ENCODE measurements at places on chromosomes 3 and 15.

DNA sequence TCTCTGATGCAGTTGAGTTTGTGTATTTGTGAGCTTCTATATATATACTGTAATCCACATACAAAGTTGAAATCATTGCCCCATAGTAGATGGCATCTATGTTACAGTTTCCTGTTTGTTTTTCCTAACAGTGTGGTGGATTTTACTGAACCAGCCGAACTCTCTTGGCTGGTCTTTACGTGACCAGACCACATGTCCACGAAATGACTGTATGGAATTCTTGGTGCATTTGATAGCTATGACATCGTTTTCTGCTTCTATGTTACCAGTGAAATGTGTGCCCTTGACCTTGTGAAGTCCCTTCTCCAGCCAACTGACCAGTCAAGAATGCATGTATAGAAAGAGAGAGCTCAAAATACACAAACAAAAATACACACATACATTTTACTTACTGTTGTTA lies 1.8 kb downstream of the KCNMB2 start:
- DNase-seq: no peak

DNA sequence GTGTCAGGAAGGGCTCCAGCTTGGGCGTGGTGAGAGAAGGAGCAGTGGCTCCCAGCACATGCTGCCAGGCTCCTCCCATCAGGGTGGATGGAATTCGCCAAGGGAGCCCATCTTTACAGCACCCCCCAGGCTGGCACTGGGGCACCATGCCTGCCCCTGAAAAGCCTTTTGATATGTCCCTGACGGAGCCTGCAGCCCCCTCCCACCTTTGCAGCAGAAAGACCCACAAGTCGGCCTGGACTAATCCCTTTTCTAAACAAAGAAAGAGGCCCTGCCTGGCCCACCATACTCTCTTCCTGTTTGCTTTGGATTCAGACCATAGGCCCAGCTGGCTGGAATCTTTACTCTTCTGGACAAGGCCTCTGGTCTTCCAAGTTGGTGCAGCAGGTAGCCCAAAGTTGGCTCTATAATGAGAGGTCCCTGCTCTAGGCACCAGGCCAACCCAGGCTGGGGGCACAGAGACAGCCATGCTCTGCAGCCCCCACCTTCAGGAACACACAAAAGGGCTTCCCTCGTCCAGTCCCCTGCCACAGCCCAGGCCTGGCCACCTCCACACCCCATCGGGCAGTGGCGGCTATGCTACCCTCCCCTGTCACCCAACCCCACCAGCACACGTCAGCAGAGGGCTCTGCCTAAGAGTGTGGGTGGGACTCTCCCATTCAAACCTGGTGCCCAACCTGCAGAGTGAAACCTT lies 5.4 kb downstream of the ANPEP start:
- no peak for DNase-seq

GRCh38 chr15:81480645-81481053 lies 106.6 kb upstream of the TMC3 start:
- no peak for DNase-seq

- no peak for DNase-seq
Measured at GRCh38 chr3:95565502-95565901, 1248.9 kb upstream of the EPHA6 start.

- no peak for DNase-seq
Measured at GRCh38 chr15:78265752-78266224, 1.4 kb downstream of the DNAJA4 start.

- no peak for DNase-seq
Measured at GRCh38 chr3:18417904-18418572, 7.1 kb downstream of the SATB1 start.

GRCh38 chr3:317012-317411 lies 120.4 kb downstream of the CHL1 start:
- DNase-seq: no peak

DNA sequence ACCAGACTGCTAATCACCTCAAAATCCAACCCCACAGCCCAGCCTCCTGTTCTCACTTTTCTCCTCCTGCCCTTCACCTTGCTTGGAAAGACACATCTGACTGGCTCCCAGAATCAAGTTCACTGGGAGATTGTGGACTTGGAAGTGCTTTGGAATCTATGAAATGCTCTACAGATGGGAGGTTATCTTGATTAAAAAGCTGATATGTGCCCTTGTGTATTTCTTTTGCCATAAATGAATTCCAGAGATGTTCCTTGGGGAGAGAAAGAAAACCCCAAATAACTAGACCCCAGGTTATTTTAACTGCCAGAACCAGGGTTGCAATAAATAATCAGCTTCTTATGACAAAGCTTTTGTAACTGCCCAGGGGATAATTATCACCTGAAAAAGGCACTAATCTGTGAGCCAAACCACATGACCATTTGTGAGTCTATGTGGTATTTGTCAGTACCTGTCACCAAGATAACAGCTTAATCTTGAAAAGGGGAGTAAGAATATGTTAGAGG lies 21.7 kb upstream of the ARHGEF3 start:
- DNase-seq: no peak

DNA sequence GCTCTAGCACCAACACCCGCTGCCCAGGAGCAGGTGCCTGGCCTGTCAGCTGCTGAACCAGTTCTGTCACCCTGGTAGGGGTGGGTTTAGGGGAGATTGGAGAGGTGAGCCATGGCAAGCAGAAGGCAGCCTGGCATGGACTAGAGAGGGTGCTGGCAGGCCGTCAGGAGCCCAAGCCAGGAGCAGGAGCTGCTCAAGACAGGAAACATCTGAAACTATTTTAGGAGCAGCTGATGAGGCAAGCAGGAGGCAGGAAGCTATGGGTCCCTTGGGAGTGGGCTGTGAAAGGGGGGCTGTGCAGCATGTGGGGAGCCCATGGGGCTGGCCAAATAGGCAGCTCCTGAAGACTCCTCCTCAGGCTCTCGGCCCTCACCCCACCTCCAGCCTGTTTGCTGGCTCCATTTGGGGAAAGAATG lies 2.3 kb downstream of the INKA1 start:
- no peak for DNase-seq

- DNase-seq: no peak
Measured at GRCh38 chr15:26598704-26599103, 174.2 kb downstream of the GABRB3 start.

DNA sequence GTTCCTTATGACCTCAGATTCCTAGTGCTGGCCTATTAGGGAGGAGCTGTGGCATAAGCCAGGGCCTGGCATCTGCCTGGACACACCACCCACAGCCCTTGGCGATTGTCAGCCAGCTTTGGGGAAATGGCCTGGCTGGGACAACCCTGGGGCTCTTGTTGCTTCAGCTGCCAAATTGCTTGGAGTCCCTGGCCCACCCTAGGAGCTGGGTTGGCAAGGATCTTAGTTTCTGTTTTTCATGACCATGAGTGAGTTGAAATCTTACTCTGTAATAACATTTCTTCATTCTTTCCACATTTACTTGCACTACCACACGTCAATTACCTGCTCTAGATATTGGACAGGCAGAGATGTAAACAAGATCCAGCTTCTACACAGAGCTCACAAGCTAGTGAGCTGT lies 1.9 kb upstream of the MYZAP start:
- no peak for DNase-seq

DNA sequence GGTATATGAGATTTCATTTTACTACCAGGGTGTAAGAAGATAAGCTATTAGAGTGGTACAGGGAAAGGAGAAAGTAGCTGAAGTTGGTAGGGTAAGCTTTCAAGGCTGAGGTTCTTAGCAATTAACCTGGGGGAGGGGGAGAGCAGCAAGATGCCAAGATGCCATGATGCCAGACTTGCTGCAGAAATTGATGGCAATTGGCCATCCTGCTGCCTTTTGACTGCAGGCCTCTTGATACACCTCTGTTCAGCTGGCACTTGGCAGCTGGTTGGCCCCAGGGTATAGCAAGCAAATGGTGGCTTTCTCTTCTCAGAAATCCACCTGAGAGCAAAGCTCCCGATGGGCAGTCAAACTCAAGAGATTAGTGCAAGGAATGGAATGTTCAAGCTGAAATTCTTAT lies 21.4 kb upstream of the DPH6 start:
- DNase-seq: no peak

DNA sequence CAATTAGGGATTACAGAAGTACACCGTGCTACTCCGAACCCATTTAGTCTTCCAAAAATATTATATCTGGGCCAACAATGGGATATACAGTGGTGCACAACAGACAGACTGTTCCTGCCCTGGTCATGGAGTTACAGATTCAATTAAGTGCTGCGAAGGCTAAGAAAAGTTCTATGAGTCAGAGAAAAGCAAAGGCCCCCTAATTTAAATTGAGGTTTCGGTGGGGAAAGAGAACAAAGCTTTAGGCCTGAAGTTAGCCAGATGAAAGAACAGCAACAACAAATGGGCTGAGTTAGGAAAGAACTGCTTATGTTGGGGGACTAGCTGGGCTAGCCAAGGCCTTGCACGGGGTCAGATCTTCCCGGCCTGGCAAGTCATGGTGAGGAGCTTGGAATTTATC lies 131.8 kb downstream of the MDFIC2 start:
- no peak for DNase-seq

DNA sequence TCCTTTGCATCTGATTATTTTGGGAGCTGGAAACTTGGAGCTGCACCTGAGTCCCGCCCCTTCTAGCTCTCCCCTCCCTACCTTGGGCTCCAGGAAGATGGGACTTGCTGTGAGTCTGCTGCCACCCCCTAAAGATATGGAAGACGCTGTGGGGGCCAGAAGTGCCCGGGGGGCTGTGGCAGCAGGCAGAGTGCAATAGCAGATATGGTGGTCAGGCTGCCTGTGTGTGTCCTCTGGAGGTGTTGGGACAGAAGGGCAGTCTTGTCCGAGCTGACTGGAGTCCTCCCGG lies 485 bp downstream of the PAK6 start:
- DNase-seq: no peak

GRCh38 chr3:132261506-132261905 lies 55.7 kb upstream of the ACP3 start:
- DNase-seq: no peak

DNA sequence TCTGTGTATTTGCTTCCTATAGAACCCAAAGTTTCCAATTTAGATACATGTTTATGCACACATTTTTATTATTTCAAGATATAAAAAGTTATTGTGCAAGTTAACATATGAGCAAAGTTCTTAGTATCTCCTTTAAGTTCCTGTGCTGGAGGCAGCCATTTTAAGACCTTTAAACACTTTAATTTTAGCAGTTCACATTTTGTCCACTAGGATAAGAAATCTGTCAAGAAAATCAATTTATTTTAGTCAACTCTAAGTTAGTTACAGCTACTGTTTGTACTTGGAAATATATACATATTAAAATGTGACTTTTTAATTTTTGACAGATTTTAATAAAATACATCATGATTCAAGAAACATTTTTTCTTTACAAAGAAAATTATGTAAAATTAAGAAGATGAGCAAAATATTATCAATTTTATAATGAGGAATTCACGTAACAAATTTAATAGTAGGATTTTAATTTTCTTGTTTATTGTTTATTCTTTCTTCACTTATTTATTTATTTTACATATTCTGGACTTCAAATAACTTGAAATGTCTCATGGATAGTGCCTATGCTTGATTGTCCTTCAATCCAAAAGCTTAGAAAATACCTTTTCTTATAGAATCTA lies 402.6 kb upstream of the GBE1 start:
- DNase-seq: no peak

DNA sequence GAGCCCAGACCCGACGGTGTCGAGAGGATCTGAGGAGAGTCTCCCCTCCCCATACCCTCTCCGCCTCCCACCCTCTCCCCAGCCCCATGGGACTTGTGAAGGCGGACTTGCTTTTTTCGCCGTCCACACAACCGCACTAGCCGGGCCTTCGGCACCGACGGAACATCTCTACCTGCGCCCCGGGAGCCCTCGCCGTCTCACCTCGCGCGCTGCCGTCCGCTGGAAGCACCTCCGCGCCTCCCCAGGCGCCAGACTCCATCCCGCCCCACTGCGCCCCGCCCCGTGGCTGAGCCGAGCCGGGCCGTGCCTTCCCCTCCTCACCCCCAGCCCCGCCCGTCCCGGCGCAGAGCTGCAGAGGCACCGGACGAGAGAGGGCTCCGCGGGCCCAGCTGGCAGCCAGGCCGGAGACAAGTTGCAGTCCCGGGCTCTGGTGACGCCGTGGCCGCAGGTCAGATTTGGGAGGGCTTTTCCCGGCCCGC lies at the start of the genes DUOX1 and DUOXA1:
Gene DUOX1 (plus strand): TSS at position 344 of the 479 bp plus-strand sequence. CDS start 1,973 bp downstream, outside the sequence.
Gene DUOXA1 (minus strand): TSS at position 229 of the 479 bp plus-strand sequence. CDS start 6,865 bp downstream, outside the sequence.
- DNase-seq: no peak

DNA sequence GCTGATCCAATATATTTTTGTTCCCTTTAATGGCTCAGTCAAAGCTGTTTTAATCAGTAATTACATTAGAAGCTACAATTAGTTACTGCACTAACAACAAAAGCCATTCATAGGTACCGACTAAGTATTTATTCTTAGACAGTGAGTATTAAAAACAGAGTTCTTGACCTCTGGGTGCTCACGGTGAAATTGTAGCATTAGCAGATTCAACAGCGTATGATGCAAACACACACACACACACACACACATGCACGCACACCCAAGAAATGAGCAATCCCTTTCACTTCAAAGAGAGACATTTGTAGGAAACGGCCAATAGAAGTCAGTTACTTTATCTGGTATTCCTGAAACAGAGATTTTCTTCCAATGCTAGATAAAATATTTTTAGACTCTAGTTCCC lies 27.0 kb upstream of the MITF start:
- DNase-seq: no peak

GRCh38 chr3:41508063-41508696 lies 308.9 kb downstream of the CTNNB1 start:
- DNase-seq: no peak

- no peak for DNase-seq
Measured at GRCh38 chr3:119673875-119674274, 3.3 kb downstream of the COX17 start.

DNA sequence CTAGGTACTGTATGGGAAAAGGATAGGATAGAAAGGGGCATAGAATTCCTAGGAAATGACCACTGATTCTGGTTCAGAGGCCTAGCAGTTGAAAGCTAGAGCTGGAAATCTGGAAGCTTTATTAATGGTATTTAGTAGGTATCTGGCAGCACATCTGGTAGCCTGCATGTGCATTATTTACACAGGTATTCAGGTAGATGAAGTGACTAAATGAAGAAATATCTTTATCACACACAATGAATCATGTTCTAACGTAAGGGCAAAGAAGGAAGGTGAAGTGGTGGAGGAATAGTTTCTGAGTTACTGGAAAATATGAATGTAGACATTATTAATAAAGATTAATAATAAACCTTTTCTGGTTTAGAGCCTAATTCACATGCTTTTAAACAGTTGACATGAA lies 119.9 kb downstream of the MBNL1 start:
- DNase-seq: no peak

DNA sequence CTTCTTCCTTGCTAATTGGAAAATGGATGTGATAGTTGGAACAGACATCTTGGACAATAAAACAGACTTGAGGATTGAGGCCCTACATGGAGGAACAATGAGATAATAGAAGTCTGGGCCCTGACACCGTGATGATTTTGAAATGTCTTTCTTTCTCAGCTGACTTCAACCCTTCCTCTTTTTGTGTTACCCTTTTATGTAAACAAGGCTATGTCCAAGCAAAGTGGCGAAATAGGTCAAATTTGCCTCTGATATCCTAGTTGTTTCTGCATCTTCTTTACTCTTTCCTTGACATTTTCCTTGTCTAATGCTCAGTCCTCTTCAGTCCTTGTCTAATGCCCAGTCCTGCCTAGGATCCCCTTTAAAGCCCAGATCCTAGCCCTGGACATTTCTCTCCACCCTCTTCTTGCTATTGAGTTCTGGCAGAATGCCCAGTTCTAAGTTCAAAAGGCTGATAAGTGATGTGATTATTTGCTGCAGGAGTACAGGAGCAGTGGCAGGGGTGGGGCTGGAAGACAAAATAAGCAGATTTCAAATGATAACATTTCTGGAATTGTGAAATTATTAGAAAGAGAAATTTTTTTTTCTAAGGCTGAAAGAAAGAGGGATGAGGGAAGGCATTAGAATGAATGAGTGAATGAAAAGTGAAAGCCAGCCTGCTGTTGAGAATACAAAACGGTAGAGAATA lies 6.5 kb upstream of the VPS8 start:
- DNase-seq: no peak

All from stimulated activated CD8-positive, alpha-beta memory T cell treated with anti-CD3 and anti-CD28 coated beads, Interleukin-15, amount 100 ng/mL, for 24 hours (primary cell).